ENCODE measurements at places on chromosomes 13 and 19.

- DNase-seq, result no peak
Measured at GRCh38 chr19:24166055-24166454, 79.1 kb downstream of the ZNF254 start.

DNA sequence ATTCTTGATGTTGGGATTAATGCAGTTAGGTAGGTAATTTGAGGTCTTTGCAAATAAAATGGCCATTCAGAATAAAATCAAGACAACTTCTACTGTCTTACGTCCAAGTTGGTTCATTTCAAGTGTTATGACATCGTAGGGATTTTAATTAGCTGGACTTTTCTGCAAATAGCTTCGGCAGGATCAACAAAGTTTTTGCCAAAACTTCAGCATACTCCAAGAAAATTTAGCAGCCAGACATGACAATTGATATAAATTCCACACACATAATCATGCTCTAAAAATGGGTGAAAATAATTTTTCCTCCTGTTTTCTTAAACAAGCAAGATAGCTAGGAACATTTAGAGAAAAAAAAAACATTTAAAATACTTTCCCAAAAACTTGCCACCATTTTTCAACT is 158.8 kb downstream of the RGCC start:
- DNase-seq, result no peak

GRCh38 chr13:50291611-50292010 is 276.4 kb downstream of the KCNRG start:
- DNase-seq, result no peak

DNA sequence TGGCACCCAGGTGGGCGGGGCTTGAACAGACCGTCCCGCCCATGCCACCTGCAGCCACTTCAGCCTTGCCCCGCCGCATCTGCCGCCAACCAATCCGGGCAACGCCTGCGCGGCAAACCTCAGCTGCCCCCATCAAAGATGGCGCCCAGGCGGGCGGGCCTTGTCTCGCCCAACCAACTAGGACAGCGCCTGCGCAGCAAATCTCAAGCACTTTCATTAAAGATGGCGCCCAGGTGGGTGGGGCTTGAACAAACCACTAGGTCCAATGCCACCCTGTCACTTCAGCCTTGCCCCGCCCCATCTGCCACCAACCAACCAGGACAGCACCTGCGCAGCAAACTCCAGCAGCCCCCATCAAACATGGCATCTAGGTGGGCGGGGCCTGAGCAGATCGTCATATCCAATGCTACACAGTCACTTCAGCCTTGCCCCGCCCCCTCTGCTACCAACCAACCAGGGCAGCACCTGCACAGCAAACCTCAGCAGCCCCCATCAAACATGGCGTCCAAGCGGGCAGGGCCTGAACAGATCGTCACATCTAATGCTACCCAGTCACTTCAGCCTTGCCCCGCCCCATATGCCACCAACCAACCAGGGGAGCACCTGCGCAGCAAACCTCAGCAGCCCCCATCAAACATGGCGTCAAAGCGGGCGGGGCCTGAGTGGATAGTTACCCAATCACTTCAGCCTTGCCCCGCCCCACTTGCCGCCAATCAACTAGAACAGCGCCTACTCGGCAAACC is 1.4 kb downstream of the PEG3 start:
- no peak for DNase-seq

GRCh38 chr13:111512707-111513106 is 192.3 kb downstream of the TEX29 start:
- no peak for DNase-seq

All from NK-92 treated with Interleukin-12 subunit alpha and Interleukin-12 subunit beta, amount 100 ng/mL, for 24 hours (cell line).